Activated CD8-positive, alpha-beta memory T cell treated with anti-CD3 and anti-CD28 coated beads for 4 hours (primary cell): ENCODE measurements at places on chromosomes 3 and 15.
A peak's percentile ranks its signal among the peaks of the same experiment; 100 is the strongest.

DNA sequence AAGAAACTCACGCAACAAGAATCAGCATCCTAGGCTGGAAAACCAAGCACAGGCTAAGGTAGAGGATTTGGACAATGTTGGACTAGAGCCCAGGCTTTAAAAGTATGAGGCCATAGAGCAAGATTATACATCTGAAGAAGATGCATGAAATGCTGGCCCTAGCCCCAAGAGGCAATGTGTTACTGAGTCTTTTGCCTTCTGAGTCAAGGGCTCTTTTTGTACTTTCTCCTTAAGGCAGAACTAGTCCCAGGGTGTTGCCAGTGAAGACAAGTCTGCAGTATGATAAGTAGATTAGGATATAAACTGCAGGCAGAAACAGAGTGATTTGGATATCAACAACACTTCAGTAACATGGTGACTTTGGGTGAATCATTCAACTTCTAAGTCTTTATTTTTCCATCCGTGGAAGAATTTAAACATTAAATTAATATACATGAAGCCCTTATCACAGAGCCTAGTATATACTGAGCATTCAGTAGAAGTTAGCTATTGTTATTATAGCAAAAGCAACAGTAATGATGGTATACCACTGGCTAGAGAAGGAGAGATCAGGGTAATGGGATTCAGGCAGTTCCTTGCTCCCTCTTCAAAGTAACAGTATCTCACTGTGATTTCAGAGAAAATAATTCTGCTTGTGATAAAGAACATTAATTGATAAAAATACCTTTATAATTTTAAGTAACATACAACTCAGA is 99.9 kb upstream of the MLF1 start:
- no peak for DNase-seq

GRCh38 chr3:140432229-140432669 is 245.6 kb upstream of the TRIM42 start:
- no peak for DNase-seq

DNA sequence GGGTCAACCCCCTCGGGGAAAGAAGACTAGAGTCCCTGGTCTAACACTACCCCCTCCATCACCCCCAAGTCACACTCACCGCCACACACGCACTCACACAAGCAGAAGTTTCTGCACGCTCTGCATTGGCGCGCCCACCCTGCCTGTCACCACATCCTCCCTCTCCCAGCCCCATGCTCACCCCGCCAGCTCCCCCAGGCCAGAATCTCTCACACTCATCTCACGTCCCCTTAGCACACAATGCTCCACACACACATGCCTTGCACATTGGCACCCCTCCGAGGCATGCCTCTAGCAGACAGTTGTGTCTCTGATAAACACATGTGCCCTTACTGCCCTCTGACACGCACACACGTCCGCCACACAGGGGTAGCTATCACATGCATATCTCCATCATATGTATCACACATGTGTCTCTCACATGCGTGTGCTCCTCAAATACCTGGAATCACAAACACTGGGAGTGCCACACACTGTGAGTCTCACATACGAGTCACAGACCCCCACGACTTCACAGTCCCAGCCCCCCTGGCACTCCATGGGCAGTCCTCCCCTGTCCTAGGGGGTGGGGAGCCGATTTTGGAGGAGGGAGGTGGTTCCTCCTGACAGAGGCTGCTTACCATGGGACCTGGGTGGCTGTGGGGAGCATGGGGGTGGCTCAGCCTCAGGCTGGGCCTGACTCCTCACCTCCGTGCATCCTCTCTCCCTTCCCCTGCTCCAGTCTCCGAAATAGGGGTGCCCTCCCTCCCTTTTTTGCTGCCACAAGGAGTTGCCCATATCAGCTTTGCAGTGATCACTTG is 898 bp downstream of the FBLN2 start:
- no peak for DNase-seq

DNA sequence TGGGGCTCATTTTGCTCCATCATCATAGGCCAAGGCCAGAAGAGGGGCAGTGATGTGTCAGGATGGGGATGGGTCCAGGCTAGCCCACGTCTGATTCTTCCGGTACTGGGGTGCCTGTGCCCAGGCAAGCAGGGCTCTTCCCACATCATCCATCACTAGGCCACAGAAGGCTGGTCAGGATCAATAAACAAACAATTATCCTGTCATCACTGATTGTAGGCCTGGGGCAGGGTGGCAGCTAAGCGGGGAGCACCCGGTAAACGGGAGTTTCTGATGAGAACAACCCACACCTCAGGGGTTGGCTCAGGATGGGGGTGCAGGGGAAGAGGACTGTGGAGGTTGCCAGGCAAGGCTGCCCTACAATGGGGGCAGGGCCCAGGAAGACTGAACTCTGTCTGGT is 18.1 kb upstream of the CACNA2D2 start:
- no peak for DNase-seq

GRCh38 chr3:45870099-45870498 is 16.2 kb upstream of the CCR9 start:
- peak; percentile 49 for DNase-seq

DNA sequence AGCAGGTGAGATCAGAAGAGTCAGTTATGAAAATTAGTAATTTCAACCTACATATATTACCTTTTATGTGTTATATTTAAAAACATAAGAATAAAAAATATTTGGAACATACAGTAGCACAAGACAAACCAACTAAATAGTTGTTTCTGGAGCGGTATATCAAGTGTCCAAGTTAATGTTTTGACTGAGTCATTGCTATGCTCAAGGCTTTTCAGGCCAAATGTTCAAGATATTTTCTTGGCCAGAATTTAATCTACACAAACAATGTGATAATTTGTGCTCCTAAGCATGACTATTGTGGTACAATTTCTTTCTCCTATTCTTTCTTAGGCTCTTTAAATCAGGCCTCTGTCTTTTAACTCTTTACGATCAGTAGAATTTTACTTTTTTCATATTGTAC is 412.4 kb downstream of the RAP2B start:
- DNase-seq, result no peak

GRCh38 chr3:52636673-52637072 is 49.0 kb downstream of the PBRM1 start:
- DNase-seq, result no peak

DNA sequence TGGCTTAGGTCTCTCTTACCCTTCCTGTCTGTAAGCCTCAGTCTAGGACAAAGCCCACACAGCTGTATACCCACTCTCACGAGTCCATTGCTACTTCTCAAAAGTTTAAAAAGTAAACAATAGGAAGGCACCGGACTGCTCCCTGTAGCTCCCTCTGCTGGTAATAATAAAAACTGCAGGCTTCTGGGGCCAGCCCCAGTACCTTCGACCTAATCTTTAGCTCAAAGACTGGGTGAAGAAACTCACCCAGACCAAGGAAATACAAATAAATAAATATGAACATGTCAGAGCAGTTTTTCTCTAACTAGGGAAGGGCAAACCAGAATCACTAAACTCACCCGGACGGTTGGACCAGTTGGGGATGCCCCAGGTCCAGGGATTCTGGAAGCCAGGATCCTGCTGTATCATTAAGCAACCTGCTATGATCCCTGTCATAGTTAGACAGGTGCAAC is 5.0 kb downstream of the FAM219B start:
- peak; percentile 14 for DNase-seq

GRCh38 chr3:104673981-104674380 is 692.7 kb upstream of the ALCAM start:
- DNase-seq, result no peak

DNA sequence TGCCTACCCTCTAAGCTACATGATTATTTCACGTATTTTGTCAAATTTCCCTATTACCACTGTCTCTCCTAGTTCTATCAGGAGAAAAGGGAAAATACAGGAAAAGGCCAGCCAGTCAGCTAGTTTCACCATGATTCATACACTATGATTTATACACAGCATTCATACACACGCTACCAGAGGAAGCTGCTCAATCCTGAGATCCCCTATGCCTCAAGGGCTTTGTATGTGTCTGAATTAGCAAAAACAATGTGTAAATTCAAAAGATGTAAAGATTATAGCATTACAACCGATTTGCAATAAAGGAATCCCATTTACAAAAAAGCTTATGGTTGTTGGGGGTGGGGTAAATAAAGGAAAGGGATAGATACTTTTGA is 3.1 kb upstream of the ACKR4 start:
- DNase-seq, result no peak

DNA sequence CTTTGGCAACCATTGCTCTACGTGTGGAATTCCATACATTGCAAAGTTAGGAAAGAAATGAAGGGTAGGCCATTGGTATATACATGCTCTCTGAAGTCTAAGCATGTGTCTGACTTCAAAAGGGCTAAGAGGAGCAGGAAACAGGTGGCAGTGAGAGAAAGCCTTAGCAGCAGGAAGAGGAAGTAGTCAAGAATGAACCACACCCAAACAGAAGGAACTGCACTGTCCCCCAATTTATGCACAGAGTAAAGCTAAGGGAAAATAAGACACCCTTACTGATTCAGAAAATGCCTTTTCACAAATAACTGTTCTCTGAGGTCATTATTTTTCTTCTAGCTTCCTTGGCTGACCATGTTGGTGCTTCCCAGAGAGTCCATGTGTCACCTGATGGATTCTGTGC is 575.4 kb downstream of the NTRK3 start:
- no peak for DNase-seq

DNA sequence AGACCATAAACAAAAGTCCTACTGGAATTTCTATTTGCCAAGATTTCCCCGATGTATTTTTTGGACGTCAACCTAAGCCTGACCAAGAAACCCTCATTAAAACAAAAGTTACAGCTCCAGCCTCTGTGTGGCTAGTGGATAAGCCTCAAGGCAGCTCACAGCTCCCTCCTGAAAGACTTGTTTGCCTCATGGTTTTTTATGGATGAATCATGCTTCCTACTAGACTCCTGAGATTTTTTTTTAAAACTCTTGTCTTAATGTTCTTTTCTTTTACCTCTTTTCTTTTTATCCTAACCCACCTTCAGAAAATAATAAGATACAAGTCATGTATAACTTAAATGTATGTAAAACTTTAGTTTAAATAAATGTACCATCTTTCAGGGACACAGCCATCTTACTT is 52.4 kb downstream of the SUCNR1 start:
- no peak for DNase-seq

- no peak for DNase-seq
Observed at GRCh38 chr15:40276927-40277326, 5.9 kb downstream of the ANKRD63 start.

- DNase-seq, result no peak
Observed at GRCh38 chr15:92059036-92059970, 205.8 kb downstream of the SLCO3A1 start.

DNA sequence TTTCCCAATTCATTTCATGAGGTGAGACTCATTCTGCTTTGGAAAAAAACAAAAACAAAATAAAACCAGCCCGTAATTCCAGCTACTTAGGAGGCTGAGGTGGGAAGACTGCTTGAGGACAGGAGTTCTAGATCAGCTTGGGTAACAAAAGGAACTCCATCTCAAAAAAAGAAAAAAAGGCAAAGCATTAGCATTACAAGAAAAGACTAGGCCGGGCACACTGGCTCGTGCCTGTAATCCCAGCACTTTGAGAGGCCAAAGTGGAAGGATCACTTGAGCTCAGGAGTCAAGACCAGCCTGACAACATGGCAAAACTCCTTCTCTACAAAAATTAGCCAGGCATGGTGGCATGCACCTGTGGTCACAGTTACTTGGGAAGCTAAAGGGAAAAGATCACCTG is 33.9 kb downstream of the TRPM7 start:
- no peak for DNase-seq

DNA sequence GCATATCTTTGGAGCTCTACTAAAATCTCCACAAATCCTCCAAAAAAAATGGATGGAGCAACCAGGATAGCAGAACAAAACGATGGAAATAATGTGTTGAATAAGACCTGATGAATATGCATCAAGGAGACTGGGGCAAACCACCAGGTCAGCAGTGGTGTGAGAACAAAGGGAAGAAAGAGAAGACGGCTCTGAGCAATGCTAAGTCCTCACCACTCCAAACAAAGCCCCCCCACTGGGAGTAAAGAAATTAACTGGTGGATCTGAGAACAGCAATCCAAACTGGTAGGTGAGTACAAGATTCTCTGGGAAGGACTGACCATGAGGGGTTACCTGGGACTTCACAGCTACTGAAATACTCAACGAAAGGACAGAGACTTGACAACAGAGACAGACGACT is 977.3 kb downstream of the TBL1XR1 start:
- DNase-seq, result no peak

- DNase-seq, result no peak
Observed at GRCh38 chr3:61583890-61584875, 22.8 kb downstream of the PTPRG start.

GRCh38 chr15:101051291-101052030 is 132.3 kb downstream of the LRRK1 start:
- no peak for DNase-seq

GRCh38 chr3:27174530-27174929 is 194.7 kb downstream of the NEK10 start:
- DNase-seq, result no peak

- no peak for DNase-seq
Observed at GRCh38 chr15:63811942-63812550, 21.7 kb downstream of the HERC1 start.

DNA sequence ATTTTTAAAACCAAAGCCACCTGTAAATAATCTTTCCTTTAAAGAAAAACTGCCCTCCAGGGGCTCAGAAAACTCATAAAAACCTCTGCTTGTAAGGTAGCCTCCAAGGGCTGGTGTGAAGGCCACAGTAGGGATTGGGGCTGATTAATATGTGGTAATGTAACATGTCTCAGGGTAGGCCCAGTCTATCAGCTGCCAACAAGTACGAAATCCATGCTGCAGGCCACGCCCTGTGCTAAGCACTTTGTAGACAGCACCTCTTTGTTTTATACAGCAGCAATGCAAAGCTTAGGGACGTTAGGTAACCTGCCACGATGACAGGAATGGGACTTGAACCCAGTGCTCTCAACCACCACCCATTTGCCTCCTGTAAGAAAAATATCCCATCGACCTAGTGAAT is 65.6 kb upstream of the PRICKLE2 start:
- DNase-seq, result no peak

- no peak for DNase-seq
Observed at GRCh38 chr15:40069178-40070165, 30.5 kb upstream of the SRP14 start.

GRCh38 chr3:169658311-169658931 is 5.1 kb downstream of the MECOM start:
- no peak for DNase-seq

GRCh38 chr3:14706096-14706495 is 31.2 kb downstream of the C3orf20 start:
- DNase-seq, result no peak

- no peak for DNase-seq
Observed at GRCh38 chr15:85284497-85284896, 95.9 kb upstream of the AKAP13 start.

- no peak for DNase-seq
Observed at GRCh38 chr15:68384451-68385239, 47.3 kb downstream of the ITGA11 start.
